ENCODE measurements at places on chromosomes 1 and 21.

DNA sequence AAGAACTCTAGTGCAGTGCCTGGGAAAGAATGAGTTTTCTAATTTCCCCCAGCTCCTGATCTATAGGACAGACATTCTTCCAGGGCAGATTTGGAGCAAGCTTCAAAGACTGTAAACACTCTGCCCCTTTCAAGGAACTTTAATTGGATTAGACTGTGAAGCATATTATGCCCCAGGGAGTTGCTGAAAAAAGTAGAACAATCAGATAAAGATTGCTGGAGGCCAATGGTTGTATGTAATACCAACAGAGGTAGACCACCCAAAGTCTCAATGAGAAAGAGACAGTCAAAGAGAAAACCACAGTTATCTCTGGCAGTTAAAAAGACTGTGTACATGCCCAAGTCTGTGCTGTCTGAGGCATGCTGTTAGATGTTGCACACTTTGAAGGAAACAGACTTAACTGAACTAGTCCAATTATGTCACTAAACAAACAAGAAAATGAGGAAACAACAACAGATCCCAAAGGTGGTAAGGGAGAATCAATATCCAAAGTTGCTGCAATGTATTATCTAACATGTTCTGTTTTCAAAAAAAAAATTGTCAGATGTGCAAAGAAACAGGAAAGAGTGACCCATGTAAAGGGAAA is 24.4 kb downstream of the C4BPA start:
- DNase-seq = no peak

DNA sequence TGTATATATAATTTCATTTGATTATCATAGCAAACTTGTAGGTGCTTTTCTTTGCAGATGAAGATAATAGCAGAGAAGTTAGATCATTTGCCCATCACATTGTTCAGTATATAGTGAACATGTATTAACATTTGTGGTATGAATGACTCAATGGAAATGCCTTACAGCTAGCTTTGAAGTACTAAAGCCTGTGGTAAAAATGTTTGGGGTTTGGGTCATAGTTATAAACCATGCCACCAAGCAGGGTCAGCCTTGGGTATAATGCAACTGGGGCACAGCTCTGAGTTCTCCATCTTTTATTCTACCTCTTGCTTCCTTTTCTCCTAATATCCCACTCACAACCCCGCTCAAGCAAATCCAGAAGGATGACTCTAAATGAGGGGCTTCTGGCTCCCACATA is 141.6 kb downstream of the KCNT2 start:
- DNase-seq = no peak

DNA sequence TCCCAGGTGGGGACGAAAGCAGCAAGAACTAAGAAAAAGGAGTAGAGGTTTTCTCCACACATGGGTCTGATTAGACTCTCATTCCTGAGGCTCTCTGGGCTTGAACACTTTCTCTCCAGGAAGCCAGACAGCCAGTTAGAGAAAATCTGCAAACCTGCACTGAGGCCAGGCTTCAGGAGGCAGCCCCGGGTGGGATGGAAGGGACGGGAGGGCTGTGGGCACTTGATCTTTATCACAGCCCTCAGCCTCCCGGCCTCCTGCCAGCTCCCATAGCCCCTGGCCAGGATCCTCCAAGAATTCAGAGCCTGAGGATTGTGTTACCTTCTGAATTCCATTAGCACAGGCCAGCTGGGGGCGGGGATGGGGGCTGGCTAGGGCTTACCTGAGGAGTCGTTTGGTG is 40.1 kb downstream of the SERTAD4 start:
- DNase-seq = no peak

DNA sequence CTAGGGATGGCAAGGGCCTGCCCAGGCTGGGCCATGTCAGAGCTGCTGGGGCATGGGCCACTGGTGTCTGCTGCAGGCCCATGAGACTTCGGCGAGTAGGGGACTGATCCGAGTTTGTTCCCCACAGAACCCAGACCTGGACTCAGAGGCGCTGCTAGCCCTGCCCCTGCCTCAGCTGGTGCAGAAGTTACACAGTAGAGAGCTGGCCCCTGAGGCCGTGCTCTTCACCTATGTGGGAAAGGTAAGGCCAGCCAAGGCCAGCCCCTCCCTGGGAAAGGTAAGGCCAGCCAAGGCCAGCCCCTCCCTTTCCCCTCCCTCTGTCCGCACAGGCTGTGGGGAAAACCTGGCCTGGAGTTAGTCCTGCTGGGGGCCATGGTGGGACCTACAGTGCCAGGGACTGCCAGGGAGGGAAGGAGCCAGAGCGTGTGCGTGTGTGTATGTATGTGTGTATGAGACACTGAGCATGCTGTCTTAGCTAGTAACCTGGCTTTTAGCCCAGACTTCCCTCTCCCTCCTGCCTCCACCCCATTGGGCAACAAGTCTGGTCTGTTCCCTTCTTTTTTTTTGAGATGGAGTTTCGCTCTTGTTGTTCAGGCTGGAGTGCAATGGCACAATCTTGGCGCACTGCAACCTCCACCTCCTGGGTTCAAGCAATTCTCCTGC is 8.0 kb downstream of the FAAH start:
- DNase-seq = no peak

DNA sequence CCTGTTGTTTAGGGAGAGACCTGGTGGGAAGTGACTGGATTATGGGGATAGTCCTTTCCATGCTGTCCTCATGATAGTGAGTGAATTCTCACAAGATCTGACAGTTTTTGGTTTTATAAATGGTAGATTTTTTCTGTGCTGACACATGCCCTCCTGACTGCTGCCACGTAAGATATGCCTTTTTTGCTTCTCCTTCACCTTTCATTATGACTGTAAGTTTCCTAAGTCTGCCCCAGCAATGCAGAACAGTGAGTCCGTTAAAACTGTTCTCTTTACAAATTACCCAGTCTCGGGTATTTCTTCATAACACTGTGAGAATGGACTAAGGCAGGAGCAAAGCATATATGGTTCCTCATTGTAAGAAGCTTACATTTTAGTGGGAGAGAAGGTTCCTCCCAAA is 1727.2 kb downstream of the NCAM2 start:
- no peak for DNase-seq

DNA sequence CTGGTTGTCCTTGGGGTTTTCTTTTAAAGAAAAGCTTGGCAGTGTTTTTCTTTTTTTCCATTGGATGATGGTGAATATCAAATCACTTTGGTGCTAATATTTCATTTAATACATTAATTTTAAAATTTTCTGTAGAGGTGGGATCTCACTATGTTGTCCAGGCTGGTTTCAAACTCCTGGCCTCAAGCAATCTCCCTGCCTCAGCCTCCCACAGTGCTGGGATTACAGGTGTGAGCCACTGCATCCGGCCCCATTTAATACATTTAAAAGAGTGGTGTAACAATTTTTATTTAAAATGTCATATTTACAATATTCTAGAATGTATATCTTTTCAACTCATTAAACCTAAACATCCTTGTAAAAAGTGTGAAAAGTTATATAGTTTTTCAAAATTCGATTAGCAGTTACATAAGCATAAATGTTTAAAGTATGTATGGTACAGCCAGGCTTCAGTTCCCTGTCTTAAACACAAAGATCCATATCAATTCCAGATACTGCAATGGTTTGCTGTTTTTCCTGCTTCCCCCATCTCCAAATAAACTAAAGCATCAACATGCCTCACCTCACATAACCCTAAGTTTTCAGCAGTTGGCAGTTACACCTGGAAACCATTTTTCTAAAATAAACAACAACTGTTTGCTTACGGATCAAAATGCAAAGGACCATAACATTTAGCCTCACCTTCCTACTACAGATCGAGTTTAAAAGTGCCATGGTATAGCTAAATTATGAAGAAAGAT is 8.9 kb upstream of the LGALS8 start:
- DNase-seq = no peak

GRCh38 chr1:39574646-39575045 is 1.9 kb downstream of the PABPC4 start:
- no peak for DNase-seq

DNA sequence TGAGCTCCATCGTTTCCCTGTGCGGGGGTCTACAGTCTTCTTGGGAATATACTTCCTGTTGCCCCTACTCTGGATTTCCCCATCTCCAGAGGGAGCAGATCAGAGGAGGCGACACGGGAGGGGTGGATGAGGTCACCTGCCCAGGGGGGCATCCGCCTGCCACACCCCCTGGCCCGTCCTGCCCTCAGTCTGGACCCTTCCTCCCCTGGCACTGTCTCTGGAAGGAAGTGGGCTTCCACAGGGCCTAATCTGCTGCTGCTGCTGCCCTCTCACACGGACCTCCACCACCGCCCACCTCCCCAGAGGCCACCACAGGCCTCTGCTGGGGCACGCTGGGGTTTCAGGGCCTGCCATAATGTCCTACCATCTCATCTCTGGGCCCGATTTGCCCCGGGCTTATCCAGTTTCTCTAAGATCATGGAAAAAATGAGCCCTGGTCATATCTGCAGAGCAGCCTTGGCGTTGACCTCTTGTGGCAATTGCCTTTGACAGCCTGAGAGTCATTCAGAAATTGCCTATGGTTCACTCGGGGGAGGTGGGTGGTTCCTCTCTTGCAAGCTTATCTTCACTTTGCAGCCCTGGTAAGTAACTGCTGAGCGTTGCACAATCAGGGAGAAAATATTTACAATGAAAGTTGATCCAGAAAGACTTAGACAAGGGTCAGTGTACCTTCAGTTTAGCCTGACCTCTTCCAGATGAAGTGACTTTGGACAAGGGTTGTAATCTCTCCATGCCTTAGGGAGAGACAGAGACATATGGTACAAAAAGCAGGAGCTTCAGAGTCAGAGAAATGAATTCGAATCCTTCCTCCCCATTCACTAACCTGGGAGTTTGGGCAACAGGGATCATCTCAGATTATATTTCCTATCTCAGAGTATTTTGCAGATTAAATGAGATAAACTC is 252.4 kb downstream of the TOMM20 start:
- no peak for DNase-seq

DNA sequence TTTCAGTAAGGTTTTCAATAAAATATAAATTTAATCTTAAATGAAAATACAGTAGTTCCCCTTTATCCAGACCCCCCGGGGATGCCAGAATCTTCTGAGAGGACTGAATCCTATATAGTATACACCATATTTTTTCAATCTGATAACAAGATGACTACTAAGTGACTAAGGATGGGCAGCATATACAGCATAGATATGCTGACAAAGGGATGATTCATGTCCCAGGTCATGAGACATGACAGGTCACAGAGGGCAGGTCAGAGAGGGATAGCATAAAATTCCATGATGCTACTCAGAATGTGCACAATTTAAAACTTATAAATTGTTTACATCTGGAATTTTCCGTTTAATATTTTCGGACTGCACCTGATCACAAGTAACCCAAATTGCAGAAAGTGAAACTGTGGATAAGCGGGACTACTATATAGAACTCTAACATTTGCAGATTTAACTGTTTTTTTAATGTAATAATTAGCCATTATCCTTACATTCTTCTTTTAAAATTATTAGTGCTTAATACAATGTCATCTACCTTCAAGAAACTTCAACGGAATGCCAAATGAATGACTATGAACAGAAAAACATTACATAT is 48.8 kb downstream of the LRRC40 start:
- DNase-seq = no peak

DNA sequence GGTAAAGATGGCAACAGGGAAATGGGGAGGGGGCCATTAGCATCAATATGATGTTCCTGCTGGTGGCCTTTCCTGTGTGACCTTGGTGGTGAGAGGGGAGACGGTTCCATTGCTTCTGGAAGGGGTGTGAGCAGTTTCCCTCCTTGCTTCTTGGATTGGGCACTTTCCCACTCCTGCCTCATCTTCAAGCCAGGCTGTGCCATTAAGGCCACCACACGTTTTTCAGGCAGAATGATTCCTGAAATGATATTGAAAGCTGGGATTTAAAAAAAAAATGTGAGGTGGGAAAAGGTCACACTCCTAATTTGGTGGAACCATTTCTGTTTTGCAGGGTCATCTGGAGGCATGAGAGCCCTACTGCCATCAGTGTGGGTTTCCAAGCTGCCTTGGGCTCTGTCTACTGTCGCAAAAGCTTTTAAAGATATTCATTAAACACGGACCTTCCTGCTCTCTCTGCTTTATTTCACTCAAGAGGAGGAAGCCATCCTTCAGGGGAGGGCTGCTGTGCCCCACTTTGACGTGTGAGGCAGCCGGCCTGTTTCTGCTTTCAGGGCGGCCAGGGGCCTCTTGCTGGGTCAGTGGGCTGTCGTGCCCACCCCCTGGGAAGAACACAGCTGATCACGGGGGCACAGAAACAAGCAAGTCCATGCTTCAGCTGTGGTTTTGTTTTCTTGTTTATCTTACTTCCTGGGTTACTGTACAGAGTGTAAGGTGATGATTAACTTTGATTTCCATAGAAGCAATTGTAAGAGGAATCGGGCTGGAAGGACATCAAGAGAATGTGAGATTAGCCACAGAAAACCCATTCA is 8.0 kb downstream of the RIIAD1 start:
- no peak for DNase-seq

- no peak for DNase-seq
Measured at GRCh38 chr1:171468120-171468750, 17.1 kb upstream of the PRRC2C start.

GRCh38 chr1:237664348-237664747 is 226.4 kb downstream of the ZP4 start:
- no peak for DNase-seq

DNA sequence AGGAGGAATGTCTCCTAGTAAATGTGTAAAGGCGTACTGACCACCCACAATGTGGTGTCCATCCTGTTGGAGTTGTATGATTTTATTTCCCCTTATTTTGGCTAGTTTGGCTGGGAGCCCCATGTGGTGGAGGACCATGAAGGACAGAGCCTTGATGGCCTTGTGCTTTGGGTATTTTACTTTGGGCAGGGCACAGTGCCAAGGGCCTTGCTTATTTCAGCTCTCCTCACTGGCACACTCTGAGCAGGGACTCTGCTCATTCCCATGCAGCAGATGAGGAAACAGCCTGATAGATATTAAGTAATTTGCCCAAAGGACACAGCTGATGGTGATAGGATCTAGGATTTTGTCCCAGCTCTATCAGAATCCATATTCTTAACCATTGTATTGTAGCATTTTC is 50.2 kb downstream of the SMYD2 start:
- no peak for DNase-seq

DNA sequence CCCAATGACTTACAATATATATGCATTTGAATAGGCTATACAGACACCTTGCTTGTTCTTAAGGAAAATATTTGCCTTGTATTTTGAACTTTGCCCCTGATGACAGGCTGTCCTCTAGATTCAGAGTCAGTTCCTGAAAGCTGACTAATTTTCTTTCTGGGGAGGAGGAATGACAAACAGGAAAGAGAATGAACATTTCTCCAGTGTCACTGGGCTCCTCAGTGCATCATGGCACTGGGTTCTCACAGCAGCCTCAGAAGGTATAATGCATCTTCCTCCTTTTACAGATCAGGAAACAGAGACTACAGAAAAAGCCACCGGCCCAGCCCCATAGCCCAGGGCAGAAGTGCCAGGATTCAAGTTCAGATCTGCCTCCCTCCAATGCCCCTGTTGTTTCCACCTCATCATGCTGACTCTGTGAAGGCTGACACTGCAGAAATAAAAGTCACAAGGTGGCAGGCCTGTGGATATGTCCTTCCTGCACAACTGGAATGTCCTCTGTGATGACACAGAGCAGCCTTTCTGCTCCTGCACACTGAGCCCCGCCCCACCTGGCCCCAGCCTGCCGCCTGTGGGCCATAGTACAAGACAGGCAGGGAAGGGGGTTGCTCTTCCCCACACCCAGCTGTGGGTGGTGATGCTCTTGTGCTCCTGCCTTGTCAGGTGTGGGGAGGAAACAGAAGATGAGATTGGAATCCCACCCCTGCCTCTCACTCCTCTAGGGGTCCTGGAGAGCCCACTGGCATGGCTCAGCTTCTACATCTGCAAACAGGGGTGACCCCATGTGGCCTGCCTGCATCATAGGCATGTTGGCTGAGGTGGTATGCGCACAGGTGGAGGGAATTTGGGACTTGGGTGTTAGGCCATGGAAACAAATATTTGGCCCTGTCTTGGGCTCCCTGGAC is 6.4 kb downstream of the TTC22 start:
- no peak for DNase-seq

All from stimulated activated CD8-positive, alpha-beta memory T cell treated with anti-CD3 and anti-CD28 coated beads, Interleukin-15, amount 100 ng/mL, for 24 hours (primary cell).